ENCODE measurements at places on chromosomes 4 and X.

DNA sequence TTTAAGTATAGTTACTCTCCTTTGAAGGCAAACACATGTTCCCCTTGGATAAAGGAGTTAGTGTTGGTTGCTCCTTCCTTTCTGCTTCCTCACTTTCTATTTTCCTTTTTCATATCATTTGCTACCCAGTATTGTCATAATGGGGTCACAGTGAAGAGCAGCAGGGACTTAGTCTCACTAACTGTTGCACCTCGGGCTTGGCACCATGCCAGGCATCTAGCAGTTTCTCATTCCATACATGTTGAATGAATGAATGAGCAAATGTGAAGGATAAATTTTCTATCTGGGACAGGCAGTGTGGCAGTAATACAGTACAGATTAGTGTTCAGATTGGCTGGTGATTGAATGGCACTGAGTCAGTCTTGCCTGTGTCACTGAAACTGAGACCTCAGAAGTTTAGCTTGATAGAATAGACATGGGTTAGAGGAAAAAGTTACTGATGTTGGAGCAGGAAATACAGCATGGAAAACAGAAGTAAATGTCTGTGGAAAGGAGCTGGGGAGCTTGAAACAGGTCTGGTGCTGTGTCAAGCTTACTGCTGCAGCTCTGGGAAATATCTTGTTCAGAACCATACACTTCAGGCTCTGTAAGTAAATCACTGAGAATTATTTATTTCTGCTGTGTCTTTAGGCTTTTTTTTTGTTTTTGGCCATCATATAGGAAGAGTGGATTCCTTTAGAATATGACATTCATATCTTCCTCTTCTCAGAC lies 55.8 kb upstream of the PITX2 start:
- no peak for DNase-seq

DNA sequence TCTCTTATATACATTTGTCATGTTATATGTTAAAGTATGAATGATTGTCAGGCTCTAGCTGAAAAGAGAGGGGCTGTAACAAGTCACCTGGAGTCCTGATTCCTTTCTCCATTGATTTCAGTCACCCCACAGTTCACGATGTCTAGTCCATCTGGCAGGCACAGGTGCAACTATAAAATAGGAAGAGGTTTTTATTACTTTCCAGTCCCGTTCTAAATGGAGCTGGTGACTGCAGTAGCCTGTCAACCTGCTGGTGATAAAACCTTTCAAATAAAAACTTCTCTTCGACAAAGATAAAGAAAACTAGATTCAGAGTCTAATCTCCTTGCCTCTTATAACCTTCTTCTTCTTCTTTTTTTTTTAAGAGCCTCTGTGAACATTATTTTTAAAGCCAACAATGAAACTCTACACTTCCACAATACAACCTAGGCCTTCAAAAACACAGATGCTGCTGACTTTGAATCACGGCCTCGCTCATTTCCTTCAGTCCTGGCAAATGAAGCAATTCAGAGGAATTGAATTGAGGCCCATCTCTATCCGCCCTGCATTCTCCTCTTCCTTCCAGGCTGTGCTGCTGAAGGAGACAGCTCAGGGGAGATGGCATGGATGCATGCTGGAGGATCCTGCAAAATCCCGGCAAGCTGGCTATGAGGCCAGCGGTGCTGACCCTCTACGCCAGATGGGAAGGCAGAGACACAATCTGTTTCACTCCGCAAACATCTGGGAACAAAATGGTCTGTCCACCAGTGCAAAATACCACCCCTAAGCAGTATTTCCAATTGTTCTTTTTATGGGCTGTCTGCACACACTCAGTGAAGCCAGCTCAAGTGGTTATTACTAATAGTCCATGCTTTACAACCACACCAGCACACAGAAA lies 27.3 kb upstream of the CDKN2AIP start:
- DNase-seq, result no peak

GRCh38 chrX:106917830-106918500 lies 2.2 kb upstream of the CLDN2 start:
- no peak for DNase-seq

DNA sequence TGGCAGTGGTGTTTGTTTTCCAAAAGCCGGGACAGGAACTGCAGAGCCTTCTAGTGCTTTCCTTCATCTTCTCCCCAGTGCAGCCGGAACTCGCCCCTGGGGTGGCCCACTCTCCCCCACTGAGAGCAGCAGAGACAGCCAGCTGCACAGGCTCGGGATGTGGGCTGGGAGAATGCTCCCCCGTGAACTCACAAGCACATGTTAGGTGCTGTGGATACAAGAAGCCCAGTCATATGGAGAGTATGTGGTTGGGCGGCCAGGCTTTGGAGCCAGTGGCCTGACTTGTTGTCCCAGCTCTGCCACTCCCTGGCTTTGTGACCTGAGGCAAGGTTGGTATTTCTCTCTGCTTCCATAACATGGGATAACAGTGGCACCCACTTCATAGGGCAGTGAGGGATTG lies 9.4 kb upstream of the KIAA0232 start:
- DNase-seq, result no peak

- peak; percentile 53 for DNase-seq
Observed at GRCh38 chr4:180057891-180058671, 2185.1 kb upstream of the TENM3 start.

DNA sequence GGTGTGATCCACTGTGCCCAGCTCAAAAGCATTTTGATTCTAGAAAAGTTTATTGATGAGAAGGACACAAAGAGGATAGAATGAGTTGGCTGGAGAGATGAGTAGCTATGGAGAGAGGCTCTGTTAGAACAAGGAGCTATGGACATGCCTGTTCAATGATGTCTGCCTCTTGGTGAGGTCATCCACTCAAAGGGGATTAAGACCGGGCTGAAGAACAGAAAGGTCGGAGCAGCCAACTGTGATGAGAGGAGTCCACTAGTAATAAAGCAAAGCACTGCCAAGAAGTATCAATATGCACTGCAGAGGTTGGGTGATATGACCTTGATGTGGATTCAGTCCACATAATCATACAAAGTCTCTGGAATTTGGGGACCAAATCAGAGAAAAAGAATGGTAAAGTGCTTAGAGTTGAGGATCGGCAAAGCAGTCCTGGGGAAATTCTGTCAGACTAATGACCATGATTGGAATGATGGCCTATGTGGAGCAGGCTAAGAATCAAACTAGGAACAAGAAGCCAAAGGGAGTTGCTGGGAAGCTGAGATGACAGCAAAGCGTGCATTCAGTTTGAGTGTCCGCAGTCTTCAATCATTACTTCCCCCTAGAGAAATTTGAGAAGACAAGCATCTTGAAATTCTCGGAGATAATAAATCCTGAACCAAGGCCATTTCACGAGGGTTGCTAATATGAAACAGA lies 55.7 kb upstream of the MMAA start:
- no peak for DNase-seq

DNA sequence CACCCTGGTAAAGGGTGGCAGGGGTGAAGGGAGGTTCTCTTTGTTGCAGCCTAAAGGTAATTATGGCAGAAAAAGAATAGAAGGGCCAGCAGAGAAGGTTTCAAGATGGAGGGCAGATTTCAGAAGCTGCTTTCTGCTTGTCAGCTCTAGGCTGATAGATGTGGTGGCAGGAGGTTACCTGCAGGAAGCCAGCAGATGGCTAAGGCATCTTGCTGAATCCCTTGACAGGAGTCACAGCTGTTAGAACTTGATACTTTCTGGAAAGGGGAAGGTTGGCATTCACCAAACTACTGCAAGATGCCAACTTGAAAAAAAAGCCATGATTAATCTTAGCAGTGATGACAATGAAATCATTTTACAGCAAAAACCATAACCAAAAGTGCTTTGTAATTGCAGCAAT lies 69.5 kb upstream of the CBLL2 start:
- no peak for DNase-seq

- no peak for DNase-seq
Observed at GRCh38 chr4:60215906-60216305, 984.2 kb upstream of the ADGRL3 start.

DNA sequence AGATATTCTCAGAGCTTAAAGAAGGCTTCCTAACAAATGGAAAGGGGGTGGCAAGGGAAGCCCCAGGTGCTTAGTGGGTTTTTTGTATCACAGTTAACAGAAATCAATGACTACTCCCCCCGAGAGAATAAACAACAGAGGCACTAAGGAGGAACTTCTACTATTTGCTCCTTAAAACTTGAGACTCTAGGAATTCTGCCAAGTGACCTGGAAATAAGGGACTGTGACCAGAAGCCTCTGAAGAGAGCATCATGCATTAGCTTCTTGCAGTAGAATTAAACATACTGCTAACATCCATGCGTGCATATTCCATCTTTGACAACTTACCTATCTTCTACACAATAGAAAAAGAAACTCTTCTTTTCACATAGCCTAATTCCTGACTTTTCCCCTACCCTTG lies 86.8 kb downstream of the CAMK2D start:
- DNase-seq, result no peak

DNA sequence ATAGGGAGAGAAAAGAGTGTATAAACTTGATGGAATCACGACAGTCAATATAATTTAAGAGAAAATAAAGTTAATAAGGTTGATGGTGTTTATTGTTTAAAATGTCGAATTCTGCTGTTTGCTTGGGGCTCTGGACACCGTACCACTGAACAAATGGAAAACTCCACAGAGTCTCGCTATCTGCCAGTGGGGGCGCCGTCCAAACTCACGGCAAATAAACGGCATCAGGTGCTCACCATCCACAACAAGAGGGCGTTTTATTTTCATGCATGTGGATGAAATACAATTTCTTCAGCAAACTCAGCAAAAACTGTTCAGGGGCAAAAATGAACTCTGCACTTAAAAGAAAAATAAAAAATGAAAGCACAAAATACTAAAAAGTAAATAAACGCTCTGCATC lies 46.6 kb upstream of the FAM47C start:
- no peak for DNase-seq

GRCh38 chr4:830601-831482 lies 4.9 kb upstream of the CPLX1 start:
- DNase-seq, result no peak

GRCh38 chr4:54090804-54091623 lies 8.9 kb upstream of the GSX2 start:
- DNase-seq, result no peak

- no peak for DNase-seq
Observed at GRCh38 chr4:144594471-144594986, 51.4 kb upstream of the HHIP start.

DNA sequence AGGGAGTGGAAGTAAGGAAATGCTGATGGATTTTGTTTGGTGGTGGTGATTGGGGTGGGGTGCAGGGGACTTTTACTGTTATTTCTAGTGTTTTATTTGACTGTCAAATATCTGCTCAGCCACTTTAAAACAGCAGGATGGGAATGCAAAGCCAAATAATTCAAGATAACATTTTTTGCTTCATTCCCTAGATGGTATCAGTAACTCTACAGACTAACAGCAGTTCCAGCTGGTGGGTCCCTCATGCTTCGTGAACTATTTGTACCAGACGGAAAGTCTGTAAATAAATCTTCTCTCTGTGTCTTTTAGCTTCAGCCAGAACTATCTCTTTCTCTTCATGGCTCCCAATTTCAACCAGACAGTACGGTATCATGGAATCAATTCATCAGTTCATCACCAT lies 27.5 kb downstream of the GPR143 start:
- DNase-seq, result no peak

DNA sequence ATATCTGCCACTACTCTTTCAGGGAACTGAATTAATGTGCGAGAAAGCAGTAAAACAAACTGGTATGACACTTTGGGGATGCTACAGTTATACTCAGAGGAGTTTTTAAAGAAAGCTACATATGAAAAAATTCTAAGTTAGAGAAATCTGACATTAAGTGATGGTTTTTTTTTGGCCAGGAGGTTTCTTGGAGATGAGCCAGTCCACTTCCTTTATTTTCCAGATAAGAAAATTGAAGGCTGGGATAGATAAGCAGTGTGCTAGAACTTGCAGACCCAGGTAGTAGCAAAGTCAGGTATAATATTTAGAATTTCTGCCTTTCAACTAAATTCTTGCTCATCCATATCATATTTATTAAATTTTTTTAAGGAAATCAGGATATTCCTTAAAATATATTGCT lies 106.8 kb downstream of the FAT4 start:
- no peak for DNase-seq

All from WTC11 (cell line).